Activated CD4-positive, alpha-beta T cell treated with anti-CD3 and anti-CD28 coated beads, Interleukin-2, amount 50 U/mL, for 48 hours (primary cell): ENCODE measurements at places on chromosomes 11 and 22.
A peak's percentile ranks its signal among the peaks of the same experiment; 100 is the strongest.

DNA sequence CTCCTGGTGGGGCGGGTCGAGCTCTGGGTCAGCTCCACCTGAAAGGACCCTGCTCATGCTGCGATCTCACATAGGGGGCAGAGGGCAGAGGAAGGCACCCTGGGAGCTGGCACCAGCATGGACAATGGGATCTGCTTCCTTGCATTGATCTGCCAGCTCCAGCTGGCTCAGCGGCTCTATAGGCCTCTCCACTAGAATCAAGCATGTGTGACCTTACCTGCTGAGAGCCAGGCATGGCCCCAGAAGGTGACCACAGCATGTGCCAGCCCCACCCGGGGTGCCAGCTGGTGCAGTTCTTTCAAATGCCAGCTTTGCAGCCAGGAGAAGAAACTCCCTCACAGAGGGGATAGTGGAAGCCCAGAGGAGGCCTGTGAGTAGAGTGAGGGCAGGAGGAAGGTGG lies 22.0 kb upstream of the KLHL35 start:
- DNase-seq, result no peak

DNA sequence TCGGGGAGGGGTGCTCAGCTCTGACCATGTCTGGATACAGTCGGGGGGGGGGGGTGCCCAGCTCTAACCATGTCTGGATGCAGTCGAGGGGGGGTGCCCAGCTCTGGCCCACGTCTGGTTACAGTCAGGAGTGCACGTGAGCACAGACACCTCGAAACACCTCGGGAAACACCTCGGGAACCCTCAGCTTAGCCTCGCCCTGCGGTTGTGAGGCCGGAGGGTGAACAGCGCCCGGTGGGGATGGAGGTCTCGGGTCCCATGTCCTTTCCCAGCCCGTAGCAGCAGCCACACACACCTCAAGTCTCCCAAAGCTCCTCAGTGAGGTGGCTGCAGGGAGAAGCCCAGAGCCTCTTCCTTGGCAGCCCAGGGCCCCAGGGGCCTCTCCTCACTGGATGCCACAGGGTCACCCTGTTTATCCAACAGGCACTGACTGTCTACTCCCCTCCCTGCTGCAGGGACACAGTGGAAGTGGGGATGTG lies 2.1 kb downstream of the SIGIRR start:
- no peak for DNase-seq

- no peak for DNase-seq
These were observed 986 bp downstream of the NLRP10 start for GRCh38 chr11:7964261-7964660.

DNA sequence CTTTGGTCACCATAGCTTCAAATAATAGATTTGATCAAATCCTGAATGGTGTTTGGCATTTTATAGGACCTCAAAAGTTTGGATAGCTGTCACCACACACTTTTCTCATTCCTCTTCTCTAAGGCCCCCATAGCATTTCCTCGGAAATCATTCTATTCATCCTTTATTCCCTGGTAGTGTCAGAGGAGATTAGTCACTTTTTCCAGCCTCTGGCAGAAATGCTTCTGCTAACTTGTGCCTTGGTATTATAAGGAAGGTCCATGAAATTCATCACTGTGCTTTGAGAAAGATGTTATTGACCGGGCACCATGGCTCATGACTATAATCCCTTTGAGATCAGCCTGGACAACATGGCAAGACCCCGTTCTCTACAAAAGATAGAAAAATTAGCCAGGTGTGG lies 19.7 kb upstream of the NUP160 start:
- no peak for DNase-seq

DNA sequence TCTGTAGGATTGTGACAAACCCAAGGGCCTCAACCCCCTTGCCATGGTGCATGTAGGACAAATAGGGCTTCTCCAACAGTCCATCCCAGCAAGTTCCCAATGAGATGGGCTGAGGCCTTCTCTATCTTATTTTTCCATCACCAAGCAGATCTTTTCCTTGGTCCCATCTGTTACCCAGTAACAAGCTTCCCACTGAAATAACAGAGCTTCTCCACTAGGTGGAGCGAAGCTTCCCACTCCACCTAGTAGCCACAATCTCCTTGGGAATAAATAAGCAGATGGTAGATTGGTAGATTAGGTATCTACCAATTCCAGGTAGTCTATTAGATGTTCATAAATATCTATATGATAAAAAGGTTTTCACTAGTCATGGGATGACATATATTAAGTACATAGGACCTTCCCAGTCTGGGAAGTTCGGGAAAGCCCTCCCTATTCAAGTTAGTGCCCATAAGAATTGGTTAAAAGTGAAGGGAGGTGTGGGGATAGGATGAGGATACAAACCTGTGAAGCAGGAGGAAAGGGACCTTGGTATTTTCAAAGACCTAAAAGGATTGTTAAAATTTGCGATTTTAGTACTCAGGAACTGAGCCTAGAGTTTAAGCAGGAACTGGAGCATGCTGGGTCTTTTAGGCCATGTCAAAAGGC lies 5.9 kb upstream of the OR52L1 start:
- no peak for DNase-seq

DNA sequence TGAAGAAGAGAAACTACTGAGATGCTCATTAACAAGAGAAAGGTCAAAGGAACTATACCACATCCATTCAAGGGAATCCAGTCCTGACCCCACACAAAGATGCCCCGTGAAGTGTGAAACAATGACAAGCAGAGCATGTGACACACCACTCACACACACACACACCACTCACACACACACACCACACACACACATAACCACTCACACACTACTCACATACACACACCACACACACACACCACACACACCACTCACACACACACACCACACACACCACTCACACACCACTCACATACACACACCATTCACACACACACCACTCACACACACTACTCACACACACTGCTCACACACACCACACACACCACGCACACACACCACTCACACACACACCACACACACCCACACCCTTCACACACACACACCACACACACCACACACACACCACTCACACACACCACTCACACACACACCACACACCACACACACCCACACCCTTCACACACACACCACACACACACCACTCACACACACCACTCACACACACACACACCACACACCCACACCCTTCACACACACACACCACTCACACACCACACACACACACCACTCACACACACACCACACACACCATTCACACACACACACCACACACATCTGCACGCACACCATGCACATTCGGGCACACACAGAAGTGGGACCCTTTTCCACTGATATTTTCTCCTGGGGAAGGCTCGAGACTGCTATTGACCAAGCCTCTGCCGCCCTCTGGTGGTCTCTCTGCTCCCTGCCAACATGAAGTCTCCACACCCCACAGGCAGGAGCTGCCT lies 32.0 kb upstream of the COMT start:
- DNase-seq, result peak; percentile 88

GRCh38 chr11:36034551-36035331 lies 90.9 kb downstream of the LDLRAD3 start:
- no peak for DNase-seq

DNA sequence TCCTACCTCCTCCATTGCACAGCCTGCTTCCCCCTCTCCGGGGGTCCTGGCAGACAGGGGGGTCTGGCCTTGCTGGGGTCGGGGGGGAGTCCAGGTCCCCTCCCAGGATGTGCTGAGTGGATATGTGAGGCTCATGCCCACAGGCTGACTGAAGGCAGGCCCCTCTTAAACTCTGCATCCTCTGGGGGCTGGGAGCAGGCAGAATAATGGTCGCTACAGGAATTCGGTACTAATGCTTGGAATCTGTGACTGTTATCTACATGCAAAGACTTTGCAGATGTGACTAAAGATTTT lies 1.6 kb upstream of the SUN2 start:
- no peak for DNase-seq

DNA sequence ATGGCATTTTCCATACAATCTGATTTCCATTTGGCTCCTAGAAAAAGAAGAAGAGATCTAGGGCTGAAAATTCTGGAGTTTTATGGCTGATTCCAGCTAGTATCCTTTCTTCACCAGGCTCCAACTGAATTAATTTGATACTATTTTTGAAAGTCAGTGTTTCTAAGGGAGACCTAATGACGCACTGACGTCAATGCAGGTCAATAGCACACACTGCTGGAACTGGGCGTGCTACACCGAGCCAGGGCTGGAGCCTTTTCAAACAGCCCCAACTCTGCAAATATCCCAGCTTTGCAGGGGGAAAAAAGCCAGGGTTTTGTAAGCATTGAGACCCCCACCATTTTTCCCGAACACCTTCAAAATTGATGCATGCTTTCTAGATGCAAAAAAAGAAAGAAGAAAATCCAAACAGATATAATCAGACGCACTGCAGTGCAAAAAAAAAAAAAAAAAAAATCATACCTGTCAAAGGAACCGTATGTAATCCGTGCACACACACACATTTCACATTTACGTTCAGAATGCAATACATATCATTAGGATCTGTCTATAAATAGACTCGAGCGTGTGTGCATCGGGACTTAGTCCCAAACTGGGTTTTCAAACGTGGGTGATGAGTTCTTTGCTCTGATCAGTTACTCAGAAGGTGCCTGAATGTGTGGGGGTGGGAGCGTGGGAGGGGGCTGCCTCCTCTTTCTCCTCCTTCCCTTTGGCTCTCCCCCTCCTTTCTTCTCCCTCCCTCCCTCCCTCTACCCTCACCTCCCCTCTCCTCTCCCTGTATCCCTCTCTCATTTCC lies 124.5 kb upstream of the HSD17B12 start:
- no peak for DNase-seq

- DNase-seq, result no peak
These were observed 35.5 kb downstream of the CDPF1 start for GRCh38 chr22:46214616-46215015.

DNA sequence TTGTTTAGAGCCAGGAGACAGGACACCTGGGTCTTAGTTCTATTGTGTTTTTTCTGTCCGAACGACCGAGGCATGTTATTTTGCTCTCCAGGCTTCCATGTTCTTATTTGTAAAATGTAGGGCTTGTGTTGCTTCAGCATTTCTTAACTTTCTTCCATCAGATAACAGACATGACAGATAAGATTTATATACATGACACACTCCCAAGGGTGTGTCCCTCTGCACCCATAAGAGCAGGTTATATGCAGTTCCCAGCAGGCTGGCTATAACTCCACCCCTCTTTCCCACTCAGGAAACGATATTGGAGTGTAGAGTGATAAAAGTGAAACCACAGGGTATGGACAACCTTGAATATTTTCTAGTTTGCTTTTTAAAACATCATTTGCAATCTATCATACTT lies 65.8 kb downstream of the APIP start:
- DNase-seq, result no peak

DNA sequence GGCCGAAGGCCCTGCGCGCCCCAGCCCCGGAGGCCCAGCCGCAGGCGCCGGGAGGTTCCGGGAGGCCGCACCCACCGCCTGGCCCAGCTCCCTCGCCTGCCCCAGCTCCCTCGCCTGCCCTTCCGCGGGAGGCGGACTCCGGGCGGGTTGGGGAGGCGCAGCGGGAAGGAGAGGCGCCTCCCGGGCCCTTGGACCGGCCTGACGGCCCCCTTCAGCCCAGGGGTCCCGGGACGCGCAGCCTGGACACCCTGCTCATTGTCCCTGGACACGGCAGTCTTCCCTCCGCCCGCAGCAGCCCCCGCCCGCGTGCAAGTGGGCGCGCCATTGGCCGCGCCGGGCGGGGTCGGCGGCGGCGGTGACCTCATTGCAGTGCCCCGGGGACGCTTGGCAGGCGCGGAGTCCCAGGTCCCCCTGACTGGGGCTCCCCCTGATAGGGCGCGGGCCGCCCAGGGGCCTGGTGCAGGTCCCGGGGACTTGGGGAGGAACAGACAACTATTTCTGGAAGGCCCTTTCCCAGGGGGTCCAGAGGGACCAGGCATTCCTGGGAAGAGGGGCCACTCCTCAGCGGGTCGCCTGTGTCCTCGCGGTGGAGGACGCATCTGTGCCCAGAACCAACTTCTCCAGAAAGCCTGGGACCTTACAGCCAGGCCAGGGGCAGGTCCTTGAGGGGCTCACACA lies 501 bp downstream of the CD151 start:
- DNase-seq, result no peak

GRCh38 chr11:62143727-62144126 lies 19.9 kb downstream of the INCENP start:
- no peak for DNase-seq

DNA sequence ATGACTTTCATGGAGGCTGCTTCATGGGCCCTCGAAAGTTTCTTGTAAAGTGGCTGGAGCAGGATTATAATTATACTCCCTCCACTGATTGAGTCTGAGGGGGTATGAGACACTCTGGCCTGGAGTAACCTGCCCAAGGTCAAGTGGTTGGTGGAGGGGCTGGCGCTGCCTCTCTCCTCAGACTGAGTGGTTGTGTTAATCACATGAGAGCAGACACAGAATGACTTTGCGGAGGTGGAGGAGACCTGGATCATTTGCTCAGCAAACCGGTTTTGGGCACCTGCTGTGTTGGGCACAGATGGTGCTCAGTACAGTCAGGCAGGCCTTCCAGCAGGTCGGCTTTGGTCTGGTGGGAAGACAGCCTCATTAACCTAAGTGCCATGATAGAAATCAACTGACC lies 11.8 kb downstream of the BCR start:
- no peak for DNase-seq

DNA sequence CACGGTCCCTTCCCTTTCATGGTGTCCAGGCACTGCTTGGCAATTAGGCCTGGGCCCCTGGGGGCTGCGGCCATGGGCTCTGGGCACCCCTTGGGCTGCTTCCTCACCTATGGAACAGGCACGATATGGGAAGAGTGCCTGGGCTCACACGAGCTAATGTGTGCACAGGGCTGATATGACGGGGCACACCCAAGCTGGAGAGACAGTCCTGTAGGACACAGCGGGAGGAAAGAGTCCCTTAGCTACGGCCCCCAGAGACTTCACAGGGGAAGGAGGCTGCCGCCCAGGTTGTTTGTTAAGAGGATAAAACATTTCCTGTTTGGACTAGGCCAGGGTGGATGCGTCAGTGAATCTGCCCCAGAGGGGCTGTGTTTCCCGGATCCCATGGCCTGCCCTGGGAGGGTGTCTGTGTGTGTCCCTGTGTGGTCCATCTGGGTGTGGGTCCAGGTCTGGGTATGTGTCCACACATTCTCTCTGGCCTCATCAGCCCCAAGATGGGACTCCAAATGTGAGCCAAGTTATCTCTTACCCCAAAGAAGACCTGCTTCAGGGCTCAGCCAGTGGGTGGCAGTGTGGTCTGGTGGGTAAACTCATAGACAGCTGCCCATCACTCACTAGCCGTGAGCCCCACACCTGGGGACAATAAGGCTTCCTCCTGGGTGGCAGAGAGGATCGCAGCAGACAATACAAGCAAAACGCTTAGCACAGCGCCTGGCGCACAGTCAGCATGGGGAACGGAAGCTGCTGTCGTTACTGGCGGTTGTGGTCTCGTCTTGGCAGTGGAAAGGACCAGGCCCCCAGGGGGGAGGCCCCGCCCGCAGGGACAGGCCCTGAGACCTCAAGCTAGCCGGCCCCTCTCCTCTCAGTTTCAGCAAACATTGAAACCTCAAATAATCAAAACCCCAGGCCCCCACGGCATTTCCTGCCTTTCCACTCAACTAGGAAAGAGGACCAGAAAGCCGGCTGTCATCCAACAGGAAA lies 3.2 kb upstream of the EMID1 start:
- DNase-seq, result peak; percentile 73
